ENCODE measurements at places on chromosomes 11 and 22.

GRCh38 chr11:1025410-1026162 lies 10.9 kb downstream of the MUC6 start:
- no peak for DNase-seq

DNA sequence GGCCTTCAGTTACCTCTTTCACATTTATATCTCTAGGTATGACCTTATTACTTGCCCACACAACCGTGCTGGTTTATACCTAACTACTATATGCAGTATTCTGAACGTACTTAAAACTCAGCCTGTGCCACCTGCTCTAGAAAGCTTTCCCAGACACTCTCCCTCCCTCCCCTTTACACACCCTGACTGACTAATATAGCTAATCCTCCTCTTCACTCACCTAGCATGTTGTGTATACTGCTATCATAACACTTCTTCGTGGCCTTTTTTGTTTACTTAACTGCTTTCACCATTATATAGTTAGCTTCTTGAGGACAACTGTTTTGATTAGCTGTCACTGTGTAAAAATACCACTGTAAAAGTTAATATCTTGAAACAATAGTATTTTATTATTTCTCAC lies 23.5 kb downstream of the RNF214 start:
- DNase-seq = no peak

DNA sequence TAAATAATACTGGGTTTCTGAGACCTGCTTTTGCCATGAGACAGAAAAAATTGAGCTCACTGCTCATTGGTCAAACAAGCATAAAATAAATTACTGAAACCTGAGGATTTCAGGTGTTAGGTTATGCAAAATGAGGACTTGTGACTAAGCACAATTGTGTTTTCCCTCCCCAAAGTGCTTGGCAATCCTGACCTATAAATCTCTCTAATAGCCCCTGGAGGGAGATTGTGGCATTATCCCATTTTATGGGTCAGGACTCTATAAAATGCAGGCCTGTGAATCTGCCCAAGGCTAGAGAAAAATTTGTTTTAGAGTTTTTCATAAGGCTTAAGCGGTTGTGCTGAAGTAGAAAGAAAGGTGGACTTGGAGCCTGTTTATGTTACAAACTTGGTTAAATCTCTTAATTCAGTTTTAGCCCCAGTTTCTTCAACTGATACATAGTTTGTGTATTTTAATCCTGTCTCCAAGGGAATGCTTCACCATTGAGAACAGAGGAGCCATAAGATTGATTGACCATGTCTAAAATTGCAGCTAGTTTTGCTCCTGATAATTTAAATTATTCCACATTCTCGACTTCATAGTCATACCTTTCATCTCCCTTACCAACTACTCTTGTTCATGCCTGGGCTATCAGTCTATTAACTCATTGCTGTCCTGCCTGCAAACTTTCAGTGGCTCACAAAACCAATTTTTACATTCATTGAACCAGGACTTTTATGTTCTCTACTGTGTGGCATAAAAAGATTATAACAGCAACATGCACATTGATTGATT lies 63.6 kb upstream of the LRRC4C start:
- no peak for DNase-seq

DNA sequence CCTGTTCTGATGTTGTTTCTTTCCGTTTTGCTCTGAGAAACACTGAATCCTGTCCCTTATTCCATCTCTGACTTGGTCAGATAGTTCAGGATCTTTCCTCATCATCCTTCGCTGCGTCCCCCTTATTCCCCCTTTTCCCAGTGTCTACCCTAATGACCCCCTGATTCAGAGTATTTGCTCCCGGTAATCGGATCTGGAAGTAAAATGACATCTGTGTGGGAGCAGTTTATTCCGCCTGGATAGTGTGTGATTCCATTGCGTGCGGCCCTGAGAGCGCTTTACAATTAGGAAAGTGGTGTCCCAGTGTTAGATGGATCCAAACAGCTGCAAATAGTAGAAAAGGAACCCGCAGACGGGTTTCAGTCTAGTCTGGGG lies 606 bp downstream of the DRG1 start:
- DNase-seq = no peak

GRCh38 chr11:100878474-100878873 lies 191.4 kb downstream of the ARHGAP42 start:
- no peak for DNase-seq
